ENCODE measurements at places on chromosomes 13 and 19.
A peak's percentile ranks its signal among the peaks of the same experiment; 100 is the strongest.

DNA sequence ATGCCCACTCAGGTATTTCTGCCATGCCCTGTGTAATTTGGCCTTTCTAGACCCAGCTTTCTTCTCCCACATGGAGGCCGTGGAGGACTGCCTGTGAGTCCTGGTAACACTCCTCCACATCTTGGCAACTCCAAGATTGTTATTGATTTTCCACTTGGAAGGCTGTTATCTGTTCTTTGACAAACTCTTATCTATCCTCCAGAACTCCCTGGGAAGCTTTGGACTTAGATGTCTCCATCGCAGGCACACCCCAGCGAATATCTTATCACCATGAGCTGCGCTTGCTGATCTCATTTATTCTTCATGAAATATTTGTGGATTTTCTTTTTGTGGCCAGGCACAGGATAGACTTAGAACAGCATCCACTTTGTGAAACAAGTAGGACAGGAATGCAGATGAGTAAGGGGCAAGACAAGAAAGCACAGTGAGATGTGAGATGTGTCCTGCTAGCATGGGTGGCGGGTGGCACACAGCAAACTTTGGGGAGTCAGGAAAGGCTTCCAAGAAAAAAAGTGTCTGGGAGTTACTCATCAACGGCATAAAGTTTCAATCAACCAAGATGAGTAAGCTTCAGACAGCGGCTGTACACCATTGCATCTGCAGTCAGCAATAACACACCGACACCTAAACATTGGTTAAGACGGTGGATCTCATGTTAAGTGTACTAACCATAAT is 84.5 kb upstream of the IRS2 start:
- DNase-seq: no peak

DNA sequence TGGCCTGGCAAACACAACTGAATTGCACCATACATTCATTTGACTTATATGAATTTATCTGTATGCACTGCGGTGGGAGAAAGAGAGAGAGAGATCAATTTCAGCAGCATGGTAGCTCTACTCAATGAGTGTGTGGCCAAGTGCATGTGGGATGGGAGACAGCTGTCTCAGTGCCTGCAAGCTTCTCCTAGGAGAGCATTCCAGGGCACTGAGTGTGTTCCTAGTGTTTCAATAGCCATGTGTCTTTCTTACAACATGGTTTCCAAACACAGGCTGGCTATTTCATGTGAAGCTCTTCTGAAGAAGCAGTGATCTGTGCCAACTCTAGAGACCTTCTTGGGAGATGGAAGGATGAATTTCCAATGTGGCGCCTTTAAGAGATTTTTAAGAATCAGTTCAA is 43.5 kb downstream of the NEK5 start:
- no peak for DNase-seq

GRCh38 chr19:46998445-46999125 is 21.1 kb upstream of the NPAS1 start:
- no peak for DNase-seq

- no peak for DNase-seq
Measured at GRCh38 chr13:37918751-37919150, 49.2 kb upstream of the TRPC4 start.

- no peak for DNase-seq
Measured at GRCh38 chr13:36447501-36447900, 15.2 kb downstream of the CCNA1 start.

- DNase-seq: no peak
Measured at GRCh38 chr13:29310806-29311205, 284.7 kb downstream of the SLC7A1 start.

GRCh38 chr19:2477732-2478191 is 1.8 kb downstream of the GADD45B start:
- DNase-seq: no peak

- DNase-seq: no peak
Measured at GRCh38 chr19:49415102-49415809, 8.0 kb downstream of the PTH2 start.

DNA sequence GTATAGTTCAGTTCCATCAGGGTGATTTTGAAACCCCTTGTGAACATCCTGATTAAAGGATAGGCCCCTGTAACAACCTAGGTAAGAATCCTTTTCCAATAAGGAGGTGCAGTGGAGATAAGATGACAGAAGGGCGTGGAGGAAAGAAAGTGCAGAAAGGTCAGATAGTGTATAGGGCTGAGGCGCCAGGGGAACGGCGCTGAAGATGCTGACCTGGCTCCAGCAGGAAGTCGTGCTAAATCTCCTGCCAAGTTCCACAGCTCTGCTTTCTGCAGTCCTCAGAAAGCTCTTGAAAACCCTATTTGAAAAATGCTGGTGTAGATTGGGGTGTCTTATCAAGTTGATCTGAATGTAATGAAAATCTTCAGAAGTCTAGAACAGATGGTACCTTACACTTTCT is 221.7 kb downstream of the COG6 start:
- DNase-seq: no peak

GRCh38 chr19:34838753-34839431 is 65.9 kb upstream of the ZNF599 start:
- peak; percentile 43 for DNase-seq

DNA sequence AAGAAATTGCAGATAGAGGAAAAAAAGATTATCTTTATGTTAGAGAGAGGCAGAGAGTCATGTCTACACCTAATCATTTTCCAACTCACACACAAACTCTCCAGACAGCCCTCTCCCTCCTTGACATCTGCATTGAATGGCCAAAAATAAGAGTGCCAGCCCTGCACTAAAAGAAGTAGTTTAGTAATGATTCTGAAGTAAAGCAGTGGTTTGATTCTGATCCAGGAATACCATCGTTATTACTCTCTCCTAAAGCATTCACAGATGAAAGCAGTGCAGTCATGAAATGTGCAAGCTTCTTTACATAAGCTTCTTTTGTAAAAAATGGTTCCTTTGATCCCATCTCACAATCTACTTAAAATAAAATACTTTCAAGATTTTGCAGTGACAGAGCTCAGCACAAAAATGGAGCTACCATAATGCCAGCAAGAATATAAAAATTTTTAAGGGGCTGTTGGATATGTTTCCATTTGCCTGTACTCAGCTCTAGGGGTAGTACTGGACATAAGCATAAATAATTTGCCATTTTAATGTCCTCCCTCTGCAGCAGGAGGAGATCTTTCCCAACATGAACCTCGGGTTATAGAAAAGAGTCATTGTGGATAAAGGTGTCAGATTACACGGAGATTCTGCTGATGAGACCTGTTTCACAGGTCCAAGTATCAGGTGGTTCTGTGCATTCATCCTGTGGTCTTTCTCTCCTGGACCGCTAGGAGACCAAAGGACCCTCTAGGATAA is 406.3 kb downstream of the DCT start:
- no peak for DNase-seq

DNA sequence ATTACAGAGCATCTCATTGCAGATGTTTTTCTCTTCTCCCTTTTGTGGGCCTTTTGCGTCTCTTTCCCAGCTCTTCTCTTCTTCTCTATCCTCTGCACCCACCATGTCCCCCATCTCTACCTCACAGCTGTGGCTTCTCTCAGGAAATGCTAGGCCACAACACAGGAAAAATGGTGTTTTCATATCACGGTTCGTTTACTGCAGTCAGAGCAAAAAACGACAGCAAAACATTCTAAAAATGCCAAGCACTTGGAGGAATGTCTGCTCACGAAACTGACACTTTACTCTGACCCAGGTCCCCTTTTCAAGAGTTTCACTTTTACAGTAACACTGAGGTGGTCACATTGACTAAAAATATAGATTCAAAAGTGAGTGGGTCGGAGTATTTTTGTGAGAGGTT is 152.2 kb downstream of the DCT start:
- DNase-seq: no peak

DNA sequence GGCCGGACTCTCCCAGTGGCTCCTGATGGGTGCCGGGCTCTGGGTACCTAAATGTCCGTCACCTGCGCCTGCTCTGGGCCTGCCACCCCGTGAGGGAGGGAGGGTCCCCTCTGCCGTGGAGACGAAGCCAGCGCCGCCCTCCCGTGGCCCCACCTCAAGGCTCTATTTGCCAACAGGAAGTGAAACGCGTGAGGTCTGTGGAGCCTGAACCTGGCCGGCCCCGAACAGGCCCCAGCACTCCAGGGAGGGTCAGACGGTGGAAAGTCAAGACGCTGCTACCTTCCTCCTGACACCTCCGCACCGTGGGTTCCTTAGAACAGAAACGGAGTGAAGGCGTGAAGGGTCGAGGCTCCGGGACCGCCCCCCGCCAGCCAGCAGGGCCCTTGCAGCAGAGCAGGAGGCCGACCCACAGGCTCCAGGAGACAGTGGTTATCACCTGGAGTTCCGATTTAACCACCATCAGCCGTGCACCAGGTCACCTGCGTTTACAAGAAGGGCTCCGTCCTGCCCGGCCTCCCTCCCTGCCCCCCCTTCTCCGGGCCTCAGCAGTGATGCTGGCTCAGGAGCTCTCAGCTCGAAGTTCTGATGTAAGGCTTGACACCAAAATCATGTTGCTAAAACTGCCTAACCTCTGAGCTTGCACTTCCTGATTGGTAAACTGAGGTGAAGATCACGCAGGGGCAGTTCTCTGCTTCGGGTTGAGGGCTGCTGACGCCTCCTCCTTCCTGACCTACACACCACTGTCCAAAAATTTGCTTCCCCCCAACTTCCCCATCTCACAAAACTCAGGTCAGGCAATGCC is 50.9 kb upstream of the C13orf46 start:
- DNase-seq: no peak

DNA sequence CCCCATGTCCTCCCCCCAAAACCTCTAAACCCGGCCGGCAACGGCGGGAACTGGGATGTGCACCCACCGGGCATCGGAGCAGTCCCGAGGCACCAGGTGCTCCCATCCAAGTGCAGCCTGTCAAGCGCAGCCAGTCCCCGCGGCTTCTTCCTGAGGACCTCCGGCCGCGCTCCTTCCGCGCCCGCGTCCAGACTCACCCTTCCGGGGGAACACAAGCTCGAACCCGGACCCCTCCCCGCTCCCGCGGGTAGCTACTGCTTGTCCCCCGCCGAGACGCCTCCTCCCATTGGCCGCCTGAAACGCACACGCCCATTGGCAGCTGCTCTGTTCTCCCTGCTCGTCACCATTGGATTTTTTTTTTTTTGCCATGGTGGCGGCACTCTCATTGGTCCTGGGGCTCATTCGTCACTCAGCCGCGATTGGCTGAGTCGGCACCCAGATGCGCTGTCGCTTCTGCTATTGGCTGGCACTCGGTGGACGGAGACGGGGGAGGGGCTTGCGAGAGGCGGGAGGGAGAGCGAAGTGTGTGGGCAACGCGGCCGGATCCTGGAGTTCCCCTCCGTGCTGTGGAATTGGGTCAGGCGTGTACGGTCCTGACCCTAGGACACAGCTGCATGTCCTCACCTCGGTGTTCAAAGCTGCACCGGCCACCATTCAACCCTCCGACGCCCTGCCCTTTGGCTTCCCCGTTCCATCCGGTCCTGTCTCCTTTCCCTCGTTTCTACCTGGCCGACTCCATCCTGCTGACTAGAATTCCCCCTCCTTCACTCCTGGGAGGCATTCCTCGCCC is at the start of gene TYK2:
TYK2 (minus strand) TSS at position 260 of the 790 bp plus-strand sequence. CDS start 2,166 bp downstream, outside the sequence.
- peak; percentile 98 for DNase-seq

DNA sequence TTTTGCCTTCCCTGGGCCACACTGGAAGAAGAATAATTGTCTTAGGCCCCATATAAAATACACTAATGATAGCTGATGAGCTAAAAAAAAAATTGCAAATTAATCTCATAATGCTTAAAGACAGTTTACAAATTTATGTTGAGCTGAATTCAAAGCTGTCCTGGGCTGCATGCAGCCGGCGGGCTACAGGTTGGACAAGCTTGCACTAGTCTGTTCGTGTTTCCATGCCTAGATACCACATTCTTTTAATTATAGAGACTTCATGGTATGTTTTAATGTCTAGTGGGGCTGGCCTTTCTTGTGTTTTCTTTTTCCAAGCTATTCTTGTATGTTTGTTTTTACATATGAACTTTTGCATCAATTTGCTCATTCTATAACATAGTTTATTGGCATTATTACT is 90.6 kb downstream of the SGCG start:
- DNase-seq: no peak

GRCh38 chr19:13010038-13010991 is 15.0 kb downstream of the NFIX start:
- no peak for DNase-seq

DNA sequence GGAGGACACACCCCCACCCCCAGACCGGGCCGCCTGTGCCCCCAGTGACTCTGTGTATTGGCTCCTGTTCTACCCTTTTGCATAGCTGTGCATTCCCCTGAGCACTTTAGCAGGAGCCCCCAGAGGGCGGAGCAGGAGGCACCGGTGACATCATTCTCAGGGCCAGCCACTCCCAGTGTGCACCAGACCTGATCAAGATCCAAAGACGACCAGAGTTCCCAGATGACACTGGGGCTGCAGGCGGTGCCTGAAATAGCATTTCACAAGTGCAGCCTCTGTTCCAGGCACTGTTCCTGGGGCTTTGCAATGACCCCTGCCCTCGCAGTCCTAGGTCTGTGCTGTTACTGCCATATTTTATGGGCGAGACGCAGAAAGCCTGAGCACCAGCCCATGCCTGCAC is 14.5 kb upstream of the PTPRS start:
- no peak for DNase-seq

- DNase-seq: no peak
Measured at GRCh38 chr13:86269511-86269910, 470.3 kb upstream of the SLITRK6 start.

DNA sequence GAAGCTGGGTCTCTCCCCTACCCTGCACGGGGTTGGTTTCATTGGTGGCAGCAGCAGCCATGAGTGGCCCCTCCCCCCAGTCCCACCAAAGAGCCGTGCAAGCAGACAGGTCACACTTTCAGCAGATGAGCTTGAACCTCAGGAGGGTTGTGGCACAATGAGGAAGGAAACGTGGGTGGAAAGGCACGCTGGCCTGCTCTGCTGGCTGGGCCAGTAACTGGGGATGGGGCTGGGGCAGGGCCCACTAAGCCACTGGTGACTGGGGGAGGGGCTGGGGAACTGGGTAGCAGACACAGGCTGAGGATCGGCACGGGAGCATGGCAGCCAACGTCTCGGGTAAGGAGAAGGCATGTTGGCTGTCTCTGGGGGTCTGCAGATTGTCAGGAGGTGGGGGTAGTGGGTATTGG is at the start of gene P2RY11:
P2RY11 (plus strand) TSS at position 289 of the 407 bp plus-strand sequence; CDS start at position 318, 29 bp downstream.
- DNase-seq: no peak

DNA sequence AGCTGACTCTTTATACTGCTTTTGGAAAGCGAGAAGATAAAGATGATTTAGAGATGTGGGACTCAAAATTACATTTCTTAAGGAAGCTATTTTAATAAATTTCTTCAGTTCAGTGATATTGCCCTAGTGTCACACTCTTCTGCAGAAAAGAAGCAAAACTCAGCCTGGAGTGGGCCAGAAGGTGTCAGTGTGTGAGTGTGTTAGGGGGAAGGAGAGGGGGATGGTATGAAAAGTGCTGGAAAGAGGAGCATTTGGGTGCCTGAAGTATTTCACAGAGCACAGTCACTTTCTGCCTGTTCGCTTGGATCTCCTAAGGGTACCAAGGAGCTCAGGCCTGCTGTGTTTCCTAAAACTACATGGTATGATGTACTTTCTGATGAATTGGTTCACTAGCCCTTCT is 84.5 kb upstream of the FRY start:
- DNase-seq: no peak

DNA sequence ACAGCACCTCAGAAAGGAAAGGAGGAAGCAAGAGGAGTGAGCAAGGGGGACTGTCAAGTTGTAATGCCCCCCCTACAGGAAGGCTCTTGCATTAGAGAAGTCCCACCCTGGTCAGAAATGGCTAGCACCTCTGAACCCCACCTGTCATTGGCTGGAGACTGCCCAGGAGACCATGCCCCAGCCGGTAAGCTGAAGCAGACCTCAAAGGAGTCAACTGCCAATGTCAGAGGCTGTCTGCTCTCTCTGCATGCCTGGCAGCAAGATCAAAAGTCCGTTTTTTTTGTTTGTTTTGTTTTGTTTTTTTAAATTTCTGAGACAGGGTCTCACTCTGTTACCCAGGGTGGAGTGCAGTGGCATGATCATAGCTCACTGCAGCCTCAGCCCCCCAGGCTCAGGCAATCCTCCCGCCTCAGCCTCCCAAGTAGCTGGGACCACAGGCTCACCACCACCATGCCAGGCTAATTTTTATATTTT is 8.1 kb upstream of the BCL3 start:
- DNase-seq: no peak
